ENCODE measurements at places on chromosomes 4 and X. TPM values are rescaled to one million over a fixed set of nuclear protein-coding genes. Genes with fewer than 3 reads are reported as not detected.

DNA sequence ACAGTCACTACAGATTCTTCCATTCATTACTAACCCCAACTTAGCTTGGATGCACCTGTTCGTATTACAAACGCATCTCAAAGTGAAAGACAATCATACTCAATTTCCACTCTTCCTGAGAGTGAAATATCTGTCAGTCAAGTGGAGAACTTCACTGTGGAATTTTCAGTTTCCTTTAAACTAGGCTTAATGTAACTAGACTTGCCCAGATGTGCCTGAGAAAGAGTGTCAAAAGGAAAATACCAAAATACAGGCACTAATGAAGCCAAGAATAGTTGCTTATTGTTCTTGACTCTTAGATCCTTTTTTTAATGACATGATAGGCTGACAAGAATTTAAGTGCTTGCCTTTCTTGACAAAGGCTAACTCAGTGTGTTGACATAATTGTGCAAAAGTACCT lies 72.4 kb upstream of the NR3C2 start:
- DNase-seq: no peak

- DNase-seq: no peak
These were observed 828.9 kb downstream of the GLUD2 start for GRCh38 chrX:121876305-121876704.

The TCP11X2 gene
- not detected for total RNA-seq

- peak; percentile 33 for DNase-seq
These were observed 82.4 kb upstream of the HPRT1 start for GRCh38 chrX:134377537-134377936.

The CTAG1A gene
- total RNA-seq: not detected

GRCh38 chr4:107619731-107620130 lies 100.3 kb downstream of the PAPSS1 start:
- no peak for DNase-seq

The TMEM154 gene
- 21.2 TPM for total RNA-seq

- DNase-seq: no peak
These were observed 866 bp downstream of the RBM46 start for GRCh38 chr4:154781983-154782293.

DNA sequence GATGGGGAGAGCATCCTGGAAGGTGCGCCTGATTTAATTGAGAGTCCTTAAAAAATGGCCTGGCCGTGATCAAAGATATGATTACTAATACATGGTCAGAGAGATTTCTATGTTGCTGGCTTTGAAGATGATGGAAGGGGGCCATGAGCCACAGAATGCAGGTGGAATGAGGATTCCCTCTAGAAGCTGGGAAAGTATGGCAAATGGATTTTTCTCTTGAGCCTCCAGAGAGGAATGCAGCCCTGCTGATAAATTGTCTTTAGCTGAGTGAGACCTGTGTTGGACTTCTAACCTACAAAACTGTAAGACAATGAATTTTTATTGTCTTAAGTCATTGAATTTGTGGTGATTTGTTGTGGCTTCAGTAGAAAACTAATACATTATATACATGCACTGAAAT lies 7.7 kb downstream of the NUDT9 start:
- no peak for DNase-seq

The FRMPD4 gene
- total RNA-seq: not detected

The TCEAL7 gene
- total RNA-seq: not detected

DNA sequence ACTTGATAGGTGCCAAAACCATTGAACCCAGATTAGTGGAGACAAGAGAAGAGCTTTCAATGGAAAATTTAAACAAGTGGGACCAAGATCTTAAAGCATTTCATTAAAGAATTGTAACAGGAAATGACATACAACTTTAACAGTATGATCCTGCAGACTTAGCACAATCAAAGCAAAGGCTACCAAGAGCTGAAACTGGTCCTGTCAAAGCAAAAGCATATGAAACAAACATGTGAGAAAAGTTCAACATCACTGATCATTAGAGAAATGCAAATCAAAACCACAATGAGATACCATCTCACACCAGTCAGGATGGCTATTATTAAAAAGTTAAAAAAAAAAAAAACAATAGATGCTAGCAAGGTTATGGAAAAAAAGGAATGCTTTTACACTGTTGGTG lies 425.6 kb downstream of the IL1RAPL1 start:
- DNase-seq: no peak

DNA sequence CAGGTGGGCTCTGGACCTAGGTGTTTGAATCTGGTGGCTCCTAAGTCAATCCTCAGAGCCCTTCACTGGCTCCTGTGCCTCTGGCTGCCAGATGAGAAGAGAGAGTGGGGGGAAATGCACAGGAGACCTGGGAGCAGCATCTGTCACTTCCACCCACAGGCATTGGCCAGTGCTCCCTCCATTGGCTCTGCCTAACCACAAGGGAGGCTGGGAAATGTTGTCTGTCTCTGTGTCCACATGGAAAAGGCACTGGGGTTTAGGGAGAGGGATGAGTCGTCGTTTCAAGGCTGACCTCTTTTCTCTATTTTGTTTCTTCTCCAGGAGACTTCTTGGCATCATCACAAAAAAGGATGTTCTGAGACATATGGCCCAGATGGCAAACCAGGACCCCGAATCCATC lies 76.4 kb downstream of the CLCN4 start:
- DNase-seq: no peak

The GLUD2 gene
- total RNA-seq: 0.91 TPM

GRCh38 chrX:138638996-138639395 lies 72.5 kb downstream of the FGF13 start:
- DNase-seq: no peak

- DNase-seq: peak; percentile 75
These were observed at the start of gene WWC2 for GRCh38 chr4:183098723-183099536. Gene WWC2 (plus strand): TSS chr4:183099257. CDS start chr4:183099492, 235 bp downstream.

The TRPC3 gene
- 0.95 TPM for total RNA-seq

- peak; percentile 87 for DNase-seq
These were observed 12.2 kb upstream of the CENPU start for GRCh38 chr4:184745831-184746795.

Measured in activated CD4-positive, alpha-beta T cell treated with anti-CD3 and anti-CD28 coated beads for 36 hours (primary cell).